CD4-positive, alpha-beta T cell (primary cell): ENCODE measurements at places on chromosomes 3 and 15.

- H3K27me3 ChIP-seq = peaks cover 4% of the 10 kb centered on the region
- no peaks in the 10 kb centered on the region for H3K36me3 ChIP-seq
- no peak overlapping the region for H3K27ac ChIP-seq
- no peak for DNase-seq
- no peak overlapping the region for H3K4me3 ChIP-seq
- H3K4me1 ChIP-seq = no peaks in the 10 kb centered on the region
Observed at GRCh38 chr15:80447077-80447476, 42.9 kb downstream of the ARNT2 start.

DNA sequence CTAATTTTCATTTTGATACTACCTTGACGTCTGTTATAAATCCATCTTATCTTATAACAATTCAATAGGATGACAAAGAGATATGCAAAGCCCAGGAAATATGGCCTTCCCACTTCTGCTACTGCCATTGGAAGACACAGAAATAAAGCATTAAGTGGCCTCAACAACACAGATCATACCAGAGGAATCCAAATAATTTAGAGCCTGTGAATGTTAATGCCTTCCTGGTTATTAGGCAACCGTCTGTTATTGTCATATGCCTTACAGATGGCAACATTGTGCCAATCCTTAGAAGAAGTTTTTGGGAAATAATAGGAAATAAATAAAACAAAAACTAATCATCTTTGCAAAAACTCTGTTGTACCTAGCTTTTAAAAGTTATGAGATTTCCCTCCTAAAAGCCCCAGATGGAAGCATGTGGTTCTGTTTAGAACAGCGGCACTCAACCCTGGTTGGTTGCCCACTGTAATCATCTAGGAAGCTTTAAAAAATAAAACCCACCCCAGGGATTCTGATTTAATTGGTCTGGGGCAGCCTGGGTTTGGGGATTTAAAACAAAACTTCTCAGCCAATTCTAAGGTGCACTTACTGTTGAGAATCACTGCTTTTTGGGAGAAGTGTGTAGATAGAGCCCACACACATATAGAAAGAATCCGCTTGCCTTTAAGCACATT, 704.8 kb upstream of the CFAP20DC start:
- peaks cover 14% of the 10 kb centered on the region for H3K4me1 ChIP-seq
- H3K27me3 ChIP-seq = no peaks in the 10 kb centered on the region
- H3K36me3 ChIP-seq = peaks cover 3% of the 10 kb centered on the region

- H3K4me1 ChIP-seq = peaks cover 37% of the 10 kb centered on the region
- DNase-seq = no peak
- no peak overlapping the region for H3K4me3 ChIP-seq
- no peak overlapping the region for H3K27ac ChIP-seq
Observed at GRCh38 chr15:73989001-73989798, 2.9 kb downstream of the STOML1 start.

DNA sequence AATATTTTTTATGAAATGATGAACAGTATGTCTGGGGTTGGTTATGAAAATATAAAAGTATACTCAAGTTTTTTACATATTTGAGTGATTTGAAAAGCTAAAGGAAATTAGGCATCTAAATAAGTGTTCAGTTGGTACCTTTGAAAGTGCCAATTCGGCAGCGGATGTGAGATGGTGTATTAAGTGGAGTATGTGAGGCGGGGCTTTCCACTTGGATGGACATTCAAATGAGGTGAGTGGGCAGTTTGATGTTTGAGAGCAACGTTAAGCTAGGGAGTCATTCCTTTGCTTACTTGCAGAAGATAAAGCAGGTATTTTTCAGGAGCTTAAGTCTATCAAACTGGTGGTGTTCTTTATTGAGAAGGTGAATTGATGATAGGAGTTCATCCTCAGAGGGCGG, 189.0 kb upstream of the GOLIM4 start:
- H3K27ac ChIP-seq = no peak overlapping the region
- H3K27me3 ChIP-seq = no peaks in the 10 kb centered on the region
- H3K36me3 ChIP-seq = no peaks in the 10 kb centered on the region

DNA sequence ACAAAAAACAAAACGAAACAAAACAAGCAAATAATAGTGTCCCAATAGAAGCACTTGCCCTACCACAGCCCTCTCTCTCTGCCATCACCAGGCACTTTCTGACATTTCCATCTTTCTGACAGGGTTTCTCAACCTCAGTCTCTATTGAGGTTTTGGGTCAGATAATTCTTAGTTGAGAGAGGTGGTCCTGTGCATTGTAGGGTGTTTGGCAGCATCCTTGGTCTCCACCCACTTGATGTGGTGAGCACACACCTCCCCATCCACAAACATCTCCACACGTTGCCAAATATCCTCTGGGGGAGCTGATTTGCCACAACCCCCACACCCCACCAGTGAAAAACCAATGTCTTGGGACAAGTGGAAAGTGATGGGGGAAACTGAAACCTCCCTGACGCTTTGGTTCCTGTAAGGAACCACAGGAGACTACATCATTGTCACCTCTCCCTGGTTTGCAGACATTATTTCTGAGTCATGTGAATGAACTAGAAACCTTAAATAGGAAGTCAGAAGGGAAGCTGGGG, 733.7 kb upstream of the CFAP20DC start:
- DNase-seq = no peak
- H3K27me3 ChIP-seq = no peaks in the 10 kb centered on the region
- H3K4me1 ChIP-seq = peaks cover 6% of the 10 kb centered on the region
- H3K36me3 ChIP-seq = no peaks in the 10 kb centered on the region

DNA sequence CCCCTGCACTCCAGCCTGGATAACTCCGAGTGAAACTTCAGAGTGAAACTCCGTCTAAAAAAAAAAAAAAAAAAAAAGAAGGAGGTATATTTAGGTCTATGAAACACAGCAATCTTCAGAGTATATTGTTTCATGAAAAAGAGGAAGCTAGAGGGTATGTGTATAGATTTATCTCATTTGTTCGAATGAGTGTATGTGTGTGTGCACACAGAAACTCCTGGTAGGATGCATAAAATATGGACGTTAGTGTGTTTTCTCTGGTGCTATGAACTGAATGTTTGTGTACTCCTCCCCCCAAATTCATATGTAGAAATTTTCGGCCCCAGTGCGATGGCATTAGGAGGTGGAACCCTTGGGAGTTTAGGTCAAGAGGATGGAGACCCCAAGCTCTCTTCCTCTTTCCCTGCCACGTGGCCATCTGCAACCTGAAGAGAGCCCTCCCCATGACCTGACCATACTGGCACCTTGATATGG, 98.6 kb upstream of the KLF13 start:
- H3K27me3 ChIP-seq = no peaks in the 10 kb centered on the region
- H3K36me3 ChIP-seq = no peaks in the 10 kb centered on the region
- H3K4me3 ChIP-seq = no peak overlapping the region
- H3K4me1 ChIP-seq = peaks cover 12% of the 10 kb centered on the region
- DNase-seq = no peak

DNA sequence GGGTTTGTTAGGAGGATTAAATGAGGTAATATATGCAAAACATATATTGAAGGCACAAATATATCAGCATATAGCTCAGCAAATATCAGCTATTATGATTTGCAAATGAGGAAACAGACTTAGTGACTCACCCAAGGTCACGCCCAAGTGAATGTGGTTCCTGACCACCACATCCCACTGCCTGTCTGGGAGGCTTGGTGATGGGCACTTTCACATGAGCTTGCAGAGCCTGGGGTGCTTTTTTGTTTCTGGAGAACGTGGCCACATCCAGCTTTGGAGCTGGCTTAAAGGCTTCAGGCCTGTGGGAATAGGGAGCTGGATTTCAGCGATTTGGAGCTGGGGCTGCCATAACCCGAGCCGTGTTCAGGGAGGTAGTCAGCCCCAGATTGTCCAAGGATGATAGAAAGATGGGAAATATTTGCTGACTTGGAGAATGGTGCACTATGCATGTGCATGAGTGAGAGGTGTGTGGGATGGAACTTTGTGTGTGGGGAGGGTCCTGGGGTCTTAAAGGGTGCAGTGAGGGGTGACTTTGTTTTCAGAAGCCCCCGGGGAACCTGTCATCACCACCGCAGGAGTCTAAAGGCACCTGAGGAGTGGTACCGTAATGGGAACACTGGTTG, 12.0 kb upstream of the FGD5 start:
- H3K36me3 ChIP-seq = no peaks in the 10 kb centered on the region
- DNase-seq = no peak
- H3K4me3 ChIP-seq = no peak overlapping the region
- no peak overlapping the region for H3K27ac ChIP-seq

DNA sequence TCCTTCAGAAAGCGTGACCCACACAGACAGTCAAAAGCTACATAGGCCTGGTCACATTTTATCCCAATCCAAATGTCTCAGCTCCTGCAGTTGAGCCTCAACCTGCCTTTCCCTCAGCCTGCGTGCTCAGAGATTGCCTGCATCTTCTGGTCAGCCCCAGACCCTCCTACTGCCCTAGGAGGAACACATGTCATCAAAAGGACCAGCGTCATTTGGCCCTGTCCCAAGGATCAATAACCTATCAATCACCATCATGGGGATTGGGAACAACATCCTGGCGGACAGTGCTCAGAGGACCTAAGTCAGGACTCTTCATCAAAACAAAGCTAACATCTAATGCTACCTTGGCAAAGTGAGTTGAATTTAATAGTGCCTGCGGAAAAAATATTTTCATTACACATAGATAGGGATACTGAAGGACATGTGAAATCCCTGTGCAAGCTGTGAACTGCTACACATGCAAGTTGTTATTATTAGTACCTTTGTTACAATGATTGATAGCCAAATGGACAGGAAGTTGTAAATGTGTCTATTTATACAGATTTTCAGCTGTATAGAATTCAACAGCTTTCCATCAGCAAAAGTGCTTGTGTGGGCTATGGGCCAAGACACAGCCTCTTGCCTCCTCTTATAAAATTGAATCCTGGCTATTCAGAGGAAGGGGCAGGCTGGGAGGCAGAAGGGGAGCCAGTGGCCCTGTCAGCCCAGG, 47.7 kb downstream of the UMPS start:
- no peak overlapping the region for H3K4me3 ChIP-seq
- peaks cover 6% of the 10 kb centered on the region for H3K4me1 ChIP-seq
- no peaks in the 10 kb centered on the region for H3K27me3 ChIP-seq

DNA sequence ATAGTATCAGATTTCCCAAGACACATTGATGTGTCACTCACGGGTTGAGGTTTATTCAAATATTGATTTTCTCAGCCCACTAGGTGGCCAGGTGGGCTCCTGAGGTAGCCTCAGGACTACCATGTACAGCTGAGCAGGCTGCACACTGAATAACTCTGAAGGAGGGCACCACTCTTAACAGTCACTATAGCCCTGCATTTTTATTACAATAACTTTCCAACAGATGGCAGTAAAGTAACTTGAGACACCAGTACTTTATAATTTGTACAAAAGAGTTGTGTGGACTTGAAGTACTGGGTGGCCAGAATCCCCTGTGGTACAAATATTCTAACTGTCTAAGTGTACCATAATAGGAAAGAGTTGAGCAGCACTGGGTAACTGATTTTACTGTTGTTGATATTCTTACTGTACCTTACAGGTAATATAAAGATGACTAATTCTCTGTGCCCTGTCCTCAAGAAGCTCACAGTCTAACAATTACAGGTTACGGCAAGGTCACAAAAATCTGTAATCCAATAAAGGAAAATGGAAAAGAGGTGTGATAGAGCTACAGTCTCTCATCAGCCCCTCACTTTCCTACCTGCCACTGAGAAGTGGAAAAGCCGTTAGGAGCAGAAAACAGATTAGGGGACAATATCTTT, 76.0 kb downstream of the ETFA start:
- H3K4me3 ChIP-seq = no peak overlapping the region
- H3K27me3 ChIP-seq = no peaks in the 10 kb centered on the region

- H3K4me1 ChIP-seq = no peaks in the 10 kb centered on the region
- no peak overlapping the region for H3K27ac ChIP-seq
- DNase-seq = no peak
- no peak overlapping the region for H3K4me3 ChIP-seq
- H3K36me3 ChIP-seq = no peaks in the 10 kb centered on the region
Observed at GRCh38 chr15:53072077-53072476, 281.9 kb upstream of the ONECUT1 start.
